ENCODE measurements at places on chromosomes 4 and X. TPM values are rescaled to one million over a fixed set of nuclear protein-coding genes. Genes with fewer than 3 reads are reported as not detected.

The GPRIN3 gene
- 3.3 TPM for total RNA-seq

- no peak for DNase-seq
These were observed 171.1 kb downstream of the PDGFRA start for GRCh38 chr4:54400188-54400587.

- DNase-seq, result no peak
These were observed 20.3 kb downstream of the UBA6 start for GRCh38 chr4:67680581-67681222.

- no peak for DNase-seq
These were observed 326.3 kb upstream of the ZCCHC13 start for GRCh38 chrX:73977542-73978169.

DNA sequence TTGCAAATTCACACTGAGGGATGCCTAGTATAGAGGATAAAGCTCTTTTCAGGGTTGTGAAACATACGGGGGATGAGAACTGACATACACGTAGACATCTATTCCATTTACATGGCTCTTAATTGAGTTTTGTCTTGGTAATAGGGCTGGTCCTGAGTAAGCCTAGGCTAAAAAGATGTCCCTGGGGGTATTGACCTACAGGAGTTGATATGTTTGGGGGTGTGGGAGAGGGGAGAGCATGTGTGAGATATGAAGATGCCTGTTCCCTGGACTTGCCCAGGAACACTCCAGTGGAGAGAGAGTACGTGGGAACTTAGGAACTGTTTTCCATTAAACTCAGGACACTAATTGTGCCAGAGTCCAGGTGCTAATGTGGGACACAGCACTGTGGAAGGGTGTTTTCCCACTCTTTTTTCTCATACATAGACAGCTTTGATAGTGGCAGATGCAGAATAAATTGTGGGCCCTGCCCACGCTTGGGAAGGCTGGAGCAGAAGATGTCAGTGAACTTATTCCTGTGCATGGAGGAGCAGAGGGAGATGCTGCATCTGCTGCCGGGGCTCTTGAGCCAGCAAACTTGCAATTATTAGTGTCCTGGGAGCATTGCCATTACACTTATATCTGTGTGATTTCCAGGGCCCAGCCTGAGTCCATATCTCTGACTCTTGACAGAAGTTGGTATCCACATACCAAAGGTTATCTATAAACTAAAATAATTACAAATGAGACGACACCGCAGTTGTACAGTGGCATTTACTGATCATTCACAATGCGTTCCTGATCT lies 20.7 kb downstream of the SYNPO2 start:
- DNase-seq, result no peak

Data from omental fat pad (tissue), 4 donors.